NCI-H460 (cell line): ENCODE measurements at places on chromosomes 7 and 10. TPM values are rescaled to one million over a fixed set of nuclear protein-coding genes. Genes with fewer than 3 reads are reported as not detected.

DNA sequence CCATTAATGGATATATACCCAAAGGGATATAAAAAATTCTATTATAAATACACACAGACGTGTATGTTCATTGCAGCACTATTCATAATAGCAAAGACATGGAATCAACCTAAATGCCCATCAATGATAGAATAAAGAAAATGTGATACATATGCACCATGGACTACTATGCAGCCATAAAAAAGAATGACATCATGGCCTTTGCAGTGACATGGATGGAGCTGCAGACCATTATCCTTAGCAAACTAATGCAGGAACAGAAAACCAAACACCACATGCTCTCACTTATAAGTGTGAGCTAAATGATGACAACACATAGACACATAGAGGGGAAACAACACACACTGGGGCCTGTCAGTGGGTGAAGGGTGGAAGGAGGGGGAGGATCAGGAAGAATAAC is 33.0 kb downstream of the POLR1F start:
- DNase-seq = no peak

DNA sequence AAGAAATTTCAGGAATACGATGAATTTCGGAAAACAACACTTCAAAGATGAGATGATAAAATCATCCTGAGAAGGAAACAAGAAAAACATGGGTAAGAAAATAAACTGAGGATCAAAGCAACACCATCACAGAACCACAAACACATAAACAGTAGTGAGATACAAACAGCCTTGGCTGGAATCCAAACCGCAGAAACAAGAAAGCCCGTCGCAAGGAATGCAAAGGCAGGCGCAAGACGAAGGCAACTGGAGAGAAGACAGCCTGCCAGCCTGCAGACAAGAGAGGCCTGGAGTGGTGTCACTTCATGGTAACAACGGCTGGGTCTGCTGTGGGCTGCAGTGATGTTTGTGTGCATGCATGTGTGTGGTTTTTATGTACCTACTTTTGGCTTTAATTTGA is 61.8 kb upstream of the DRGX start:
- no peak for DNase-seq

DNA sequence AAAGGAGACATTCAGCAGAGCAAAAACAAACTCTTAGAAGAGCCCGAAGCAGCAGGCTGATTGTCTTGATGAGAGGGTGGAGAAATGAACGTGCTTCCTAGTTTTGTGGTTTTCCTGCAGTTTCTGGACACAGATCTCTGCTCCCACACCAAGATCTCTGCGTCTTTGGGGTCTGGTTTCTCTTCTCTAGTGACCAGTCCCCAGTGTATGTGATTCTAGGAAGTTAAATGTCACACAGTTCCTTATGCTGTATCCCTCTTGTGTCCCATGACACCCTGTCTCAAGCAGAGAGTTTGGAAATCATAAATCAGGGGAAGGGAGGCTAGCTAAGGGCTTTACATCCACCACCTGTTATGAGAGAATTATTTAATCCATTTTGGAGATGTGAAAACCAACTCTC is 55.4 kb upstream of the KLF14 start:
- no peak for DNase-seq

GRCh38 chr7:13989126-13989948 is at the start of gene ETV1:
ETV1 (minus strand) TSS chr7:13989666; CDS start chr7:13989052, 614 bp downstream.
- DNase-seq = peak; percentile 83

- no peak for DNase-seq
Measured at GRCh38 chr7:1610013-1610677, 40.3 kb upstream of the PSMG3 start.

The SCRN1 gene
- total RNA-seq = 1.2 and 2.1 TPM in 2 replicates
